AG08396 (cell line): ENCODE measurements at places on chromosomes 3 and 15.
A peak's percentile ranks its signal among the peaks of the same experiment; 100 is the strongest.

DNA sequence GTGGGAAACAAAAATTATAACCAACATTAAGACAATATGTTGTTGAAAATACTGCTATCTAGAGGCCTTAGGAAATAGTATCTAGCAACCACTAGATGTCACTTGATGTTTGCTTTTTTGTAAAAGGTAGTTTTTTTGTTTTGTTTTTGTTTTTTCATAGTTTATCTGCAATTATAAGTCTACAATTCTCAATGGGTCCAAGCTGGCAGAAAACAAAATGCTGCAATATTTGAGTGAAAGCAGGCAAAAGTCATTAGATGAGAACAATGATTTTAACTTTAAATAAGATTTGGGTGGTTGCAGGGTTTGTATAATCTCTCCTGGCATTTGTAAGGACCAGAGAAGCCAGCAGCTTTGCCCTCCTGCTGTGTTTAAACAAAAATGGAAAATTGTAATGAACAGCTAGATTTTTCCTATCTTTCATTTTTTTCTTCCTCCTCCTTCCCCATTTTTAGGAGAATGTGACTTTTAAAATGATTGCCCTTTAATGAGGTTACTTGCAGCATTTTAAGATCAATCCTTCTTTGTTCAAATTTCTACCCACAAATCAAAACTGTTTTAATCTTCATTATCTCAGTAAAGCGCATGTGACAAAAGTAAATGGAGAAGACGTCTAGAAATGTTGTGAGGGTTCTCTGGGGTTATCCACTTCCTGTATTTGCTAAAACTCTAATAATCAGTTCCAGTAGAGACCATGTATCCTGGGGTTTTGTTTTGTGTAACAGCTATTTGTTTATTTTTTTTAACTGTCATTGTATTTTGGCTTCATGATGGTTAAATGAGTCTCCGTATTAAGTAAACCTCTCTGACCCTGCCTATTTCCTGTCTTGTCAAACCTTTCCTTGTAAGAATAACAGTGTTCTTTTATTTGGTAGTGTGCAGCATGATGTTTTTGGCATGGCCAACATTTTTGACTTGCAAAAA lies 27.3 kb downstream of the DUT start:
- peak; percentile 15 for DNase-seq

GRCh38 chr3:160784853-160785252 lies 28.8 kb downstream of the PPM1L start:
- DNase-seq: no peak

DNA sequence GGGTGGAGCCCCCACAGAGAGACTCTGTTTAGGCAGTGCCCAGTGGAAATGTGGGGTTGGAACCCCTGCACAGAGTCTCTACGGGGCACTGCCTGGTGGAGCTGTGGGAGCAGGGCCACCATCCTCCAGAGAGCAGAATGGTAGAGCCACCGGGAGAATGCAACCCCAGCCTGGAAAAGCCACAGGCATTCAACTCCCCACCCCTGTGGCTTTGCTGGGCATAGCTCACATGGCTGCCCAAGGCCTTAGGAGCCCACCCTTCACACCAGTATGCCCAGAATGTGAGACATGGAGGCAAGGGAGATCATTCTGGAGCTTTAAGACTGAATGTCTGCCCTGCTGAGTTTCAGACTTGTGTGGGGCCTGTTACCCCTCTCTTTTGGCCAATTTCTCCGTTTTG lies 19.0 kb upstream of the CHCHD6 start:
- DNase-seq: no peak

DNA sequence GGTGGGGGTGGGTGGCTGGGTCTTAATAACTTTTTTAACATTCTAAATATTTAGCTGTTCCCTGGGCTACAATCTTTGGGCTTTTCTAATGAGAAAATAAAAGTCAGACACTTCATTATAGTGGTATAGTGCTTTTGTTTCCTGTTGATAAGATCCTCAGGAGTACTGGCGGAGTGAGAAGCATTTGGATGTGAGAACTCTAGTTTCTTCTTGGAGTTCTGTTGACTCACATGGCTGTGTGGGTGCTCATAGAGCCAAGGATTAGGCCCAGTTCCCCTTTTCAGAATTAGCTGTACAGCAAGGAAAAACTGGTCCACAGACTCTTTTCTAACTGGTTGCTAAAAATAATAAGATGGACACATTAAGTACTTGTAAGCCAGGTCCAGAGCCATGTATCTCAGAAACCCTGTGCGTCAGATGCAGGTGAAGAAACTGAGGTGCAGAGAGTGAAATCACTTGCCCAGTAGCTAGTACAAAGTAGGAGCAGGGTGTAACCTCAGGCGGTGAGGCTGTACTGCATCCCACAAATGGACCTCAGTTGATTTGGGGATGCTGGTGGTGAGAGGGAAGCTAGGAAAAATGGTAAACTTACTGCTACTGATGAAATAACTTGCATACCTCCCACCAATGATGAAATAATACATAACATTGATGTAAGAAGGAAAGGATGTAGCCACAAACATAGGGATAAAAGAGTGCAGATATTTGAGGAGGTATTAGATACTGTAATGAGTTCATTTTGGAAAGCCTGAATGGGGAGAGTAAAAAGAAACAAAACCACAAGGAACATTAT lies 2.3 kb downstream of the ITPR1 start:
- no peak for DNase-seq

DNA sequence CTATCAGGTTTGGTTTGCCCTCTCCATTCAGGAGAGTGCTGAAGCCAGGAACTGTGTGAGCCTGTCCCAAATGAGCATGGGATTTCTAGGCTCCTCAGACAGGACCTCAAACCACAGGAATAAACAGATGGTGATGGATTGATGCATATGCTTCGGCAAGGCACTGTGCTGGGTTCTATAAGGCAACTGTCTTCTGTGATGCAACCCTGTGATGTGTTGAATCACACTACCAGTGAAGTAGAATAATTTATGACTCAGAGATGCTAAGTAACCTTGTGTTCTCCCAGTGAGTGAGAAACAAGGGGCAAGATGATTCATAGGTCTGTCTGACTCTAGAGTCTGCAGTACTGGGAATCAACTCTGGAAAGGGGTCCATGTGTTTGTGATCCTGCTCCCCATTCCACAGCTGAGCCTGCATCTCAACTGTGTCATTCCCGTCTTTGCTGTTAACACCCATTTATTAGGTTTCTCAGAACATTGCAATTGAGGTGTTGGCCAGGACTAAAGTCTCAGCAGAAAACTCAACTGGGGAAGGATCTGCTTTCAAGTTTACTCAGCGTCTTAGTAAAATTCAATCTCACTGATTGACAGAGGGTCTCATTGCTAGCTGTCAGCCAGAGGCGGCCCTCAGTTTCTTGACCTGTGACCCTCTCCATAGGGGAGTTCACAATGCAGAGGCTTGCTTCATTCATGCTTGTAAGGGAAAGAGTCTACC lies 510.1 kb upstream of the CFAP20DC start:
- peak; percentile 70 for DNase-seq

DNA sequence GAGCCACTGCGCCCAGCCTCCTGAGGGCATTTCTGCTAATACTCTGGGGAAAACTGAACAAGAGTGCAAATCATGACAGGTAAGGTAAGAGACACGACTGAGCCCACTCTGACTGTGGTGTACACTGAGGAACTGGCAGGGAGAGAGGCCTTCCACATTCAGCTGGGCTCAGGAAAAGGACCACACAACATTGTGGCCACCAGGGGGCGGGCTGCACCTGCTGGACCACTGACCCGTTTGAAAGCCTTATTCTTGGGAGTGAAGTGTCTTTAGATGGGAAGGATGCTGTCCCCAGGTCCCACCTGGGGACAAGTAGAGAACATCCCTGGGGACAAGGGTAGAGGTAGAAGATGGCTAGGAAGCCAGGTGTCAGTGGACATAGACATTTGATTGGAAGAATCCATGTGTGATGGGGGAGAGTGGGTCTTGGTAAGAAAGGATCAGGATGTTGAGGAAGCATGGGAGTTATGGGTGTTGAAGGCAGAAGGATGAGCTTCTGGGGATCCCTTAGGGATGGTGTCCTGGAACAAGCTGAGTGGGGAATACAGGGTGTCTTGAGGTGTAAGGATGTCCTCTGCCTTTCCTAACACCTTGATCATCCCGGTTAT lies 6.2 kb upstream of the CTDSPL start:
- DNase-seq: peak; percentile 77
